ENCODE measurements at places on chromosomes 7 and 10.

DNA sequence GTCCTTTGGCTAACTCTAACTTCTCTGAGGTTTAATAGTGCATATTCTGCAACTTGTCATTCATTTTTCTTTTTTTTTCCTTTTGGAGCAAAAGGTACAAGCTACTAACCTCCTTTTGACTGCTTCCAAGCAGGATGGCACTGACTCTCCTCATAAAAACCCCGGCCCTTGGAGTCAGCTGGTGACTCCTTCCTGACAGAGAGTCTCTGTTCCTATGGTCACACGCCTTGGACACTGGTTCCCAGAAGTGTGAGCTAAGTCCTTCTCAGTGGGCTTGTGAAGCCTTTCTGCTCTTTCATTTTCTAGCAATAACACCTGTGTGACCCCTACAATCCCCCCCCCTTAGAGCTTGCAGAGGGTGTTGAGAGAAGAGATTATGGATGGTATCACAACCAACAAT, 21.7 kb downstream of the DOCK4 start:
- DNase-seq: no peak

DNA sequence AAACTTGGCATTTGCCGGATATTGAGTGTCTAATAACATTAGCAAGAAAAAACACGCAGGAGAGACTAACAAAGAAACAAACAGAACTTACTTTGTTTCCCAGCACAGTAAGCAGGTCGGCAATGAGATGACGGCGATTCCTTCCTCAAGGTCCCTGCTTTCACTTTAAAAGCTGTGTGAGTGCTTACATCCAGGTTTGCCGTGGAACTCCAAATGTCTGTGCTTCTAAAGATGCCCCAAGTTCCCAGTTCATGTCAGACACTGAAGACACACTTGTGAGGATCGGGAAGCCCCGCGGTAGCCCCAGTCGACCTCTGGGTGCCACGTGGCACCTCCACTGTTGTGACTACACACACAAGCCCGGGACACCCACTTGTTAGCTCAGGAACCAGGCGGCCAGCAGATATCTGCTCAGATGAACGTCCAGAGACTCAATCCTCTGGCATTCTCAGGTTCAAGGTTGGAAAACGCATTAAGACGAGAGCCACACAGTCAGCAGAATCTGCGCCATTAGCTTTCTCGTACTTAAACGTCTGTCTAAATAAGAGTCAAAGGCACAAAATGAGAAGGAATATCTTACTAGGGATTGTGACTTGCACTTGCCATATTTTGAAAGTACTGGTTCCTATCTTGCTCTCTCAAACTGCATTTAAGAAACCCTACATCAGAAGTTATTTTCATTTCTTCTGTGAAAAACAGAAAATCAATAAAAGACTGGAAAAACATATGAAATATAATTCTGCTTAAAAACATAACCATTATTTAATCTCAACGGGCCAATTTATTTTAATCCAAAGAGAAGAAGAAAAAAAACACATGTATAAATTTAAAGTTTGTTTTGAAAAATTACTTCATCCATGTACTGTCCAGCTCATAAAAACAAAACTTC, 207.6 kb upstream of the KLF14 start:
- DNase-seq: no peak

GRCh38 chr7:21967598-21968003, 21.9 kb upstream of the CDCA7L start:
- peak; percentile 9 for DNase-seq

DNA sequence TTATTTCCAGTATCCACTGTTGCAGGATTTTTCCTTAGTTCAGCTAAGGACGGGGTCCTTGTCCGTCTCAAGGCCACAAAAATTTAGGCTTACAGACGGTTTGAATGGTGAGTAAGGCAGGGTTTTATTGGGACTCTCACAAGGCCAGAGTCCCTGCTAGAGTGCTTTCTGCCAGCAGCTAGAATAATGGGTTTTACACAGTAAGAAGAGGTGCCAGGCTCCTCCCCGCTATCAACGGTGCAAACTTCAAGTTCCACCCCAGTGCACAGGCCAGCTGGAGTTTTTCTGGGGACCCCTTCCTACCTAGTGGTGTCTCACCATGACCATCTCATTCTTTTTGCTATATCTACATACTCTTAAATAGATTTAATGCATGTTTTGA, 198.5 kb upstream of the KCTD7 start:
- DNase-seq: no peak

GRCh38 chr10:121393522-121393921, 204.7 kb downstream of the FGFR2 start:
- no peak for DNase-seq

DNA sequence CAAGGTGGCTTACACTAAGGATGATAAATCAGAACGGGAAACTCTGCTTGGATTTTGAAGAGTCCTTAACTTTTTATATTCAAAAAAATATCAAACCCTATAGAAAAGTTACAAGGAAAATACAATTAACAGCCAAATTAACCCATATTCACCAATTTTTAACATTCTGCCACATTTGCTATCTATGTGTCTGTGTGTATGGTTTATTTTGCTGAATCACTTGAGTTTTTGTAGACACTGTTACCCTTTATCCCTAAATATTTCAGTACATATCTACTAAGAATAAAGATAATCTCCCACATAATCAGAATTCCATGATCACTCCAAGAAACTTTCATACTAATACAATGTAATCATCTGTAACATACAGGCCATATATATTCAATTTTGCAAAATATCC, 1.2 kb upstream of the SRPK2 start:
- no peak for DNase-seq

DNA sequence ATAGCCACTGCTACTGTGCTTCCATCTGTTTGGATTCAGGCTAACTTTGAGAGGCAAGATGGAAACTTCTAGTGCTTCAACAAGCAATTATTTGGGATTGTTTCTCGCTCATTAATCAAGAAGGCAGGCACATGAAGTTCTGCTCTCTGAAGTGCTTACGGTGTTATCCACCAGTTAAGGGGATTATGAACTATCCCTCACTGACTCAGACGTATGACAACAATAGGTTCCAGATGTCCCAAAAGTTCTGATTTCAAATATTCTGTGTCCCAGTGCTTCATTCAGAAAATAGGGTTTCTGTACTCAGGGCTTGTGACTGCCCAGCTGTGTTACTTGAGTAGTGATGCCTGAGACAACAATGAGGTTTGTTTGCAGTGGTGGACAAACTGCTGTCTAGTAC, 81.0 kb downstream of the HACD1 start:
- DNase-seq: no peak

- DNase-seq: no peak
These were observed 43.5 kb downstream of the NUP205 start for GRCh38 chr7:135601182-135601581.

GRCh38 chr10:132064082-132064755, 1.5 kb upstream of the JAKMIP3 start:
- DNase-seq: no peak

- DNase-seq: no peak
These were observed 198.3 kb downstream of the RPS24 start for GRCh38 chr10:78231939-78232338.

DNA sequence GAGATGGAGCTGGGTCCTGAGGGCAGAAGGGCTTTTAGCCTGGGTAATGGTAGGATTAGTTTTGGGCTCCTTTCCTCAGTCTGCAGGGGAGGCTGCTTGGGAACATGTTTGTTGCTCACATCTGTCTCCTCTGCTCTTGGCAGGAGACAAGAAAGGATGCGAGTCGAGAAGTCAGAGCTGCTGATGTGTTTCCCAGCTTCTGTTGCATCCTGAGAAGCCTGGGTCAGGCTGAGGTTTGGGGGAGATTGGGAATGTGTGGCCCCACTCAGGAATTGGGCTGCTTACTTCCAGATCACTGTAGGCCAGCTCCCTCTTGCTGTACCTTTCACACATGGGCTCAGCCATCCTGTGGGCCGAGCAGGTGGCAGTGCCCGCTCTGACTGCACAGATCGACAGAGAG, 79.2 kb downstream of the CCNY start:
- no peak for DNase-seq

DNA sequence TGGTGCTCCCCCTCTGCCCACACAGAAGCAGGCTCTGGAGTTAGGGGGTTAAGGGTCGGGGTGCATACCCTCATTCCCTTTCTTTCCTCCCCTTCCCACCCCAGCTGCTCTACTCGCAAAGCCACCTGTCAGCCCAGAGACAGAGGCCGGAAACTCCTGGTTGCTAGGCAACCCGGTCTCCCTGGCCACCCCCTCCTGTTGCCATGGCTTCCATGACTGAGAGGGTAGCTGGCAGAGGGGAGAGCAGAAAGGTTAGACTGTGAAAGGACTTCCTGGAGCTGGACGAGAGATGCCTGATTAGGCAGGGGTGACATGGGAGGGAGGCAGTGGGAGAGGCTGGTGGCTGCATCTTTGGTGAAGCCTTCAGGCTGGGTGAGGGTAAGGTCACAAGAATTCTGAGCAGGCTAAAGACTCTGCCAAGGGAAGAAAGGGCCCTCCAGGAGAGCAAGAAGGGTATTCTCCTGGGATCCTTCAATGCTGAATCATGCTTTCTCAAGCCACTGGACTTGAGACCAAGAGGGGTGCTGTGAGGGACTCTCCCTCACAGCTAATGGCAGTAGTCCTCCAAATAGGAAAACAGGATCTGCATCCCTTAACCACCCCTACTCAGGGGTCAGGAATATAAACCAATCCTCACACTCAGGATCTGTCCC, 5.4 kb downstream of the PSD start:
- DNase-seq: no peak

DNA sequence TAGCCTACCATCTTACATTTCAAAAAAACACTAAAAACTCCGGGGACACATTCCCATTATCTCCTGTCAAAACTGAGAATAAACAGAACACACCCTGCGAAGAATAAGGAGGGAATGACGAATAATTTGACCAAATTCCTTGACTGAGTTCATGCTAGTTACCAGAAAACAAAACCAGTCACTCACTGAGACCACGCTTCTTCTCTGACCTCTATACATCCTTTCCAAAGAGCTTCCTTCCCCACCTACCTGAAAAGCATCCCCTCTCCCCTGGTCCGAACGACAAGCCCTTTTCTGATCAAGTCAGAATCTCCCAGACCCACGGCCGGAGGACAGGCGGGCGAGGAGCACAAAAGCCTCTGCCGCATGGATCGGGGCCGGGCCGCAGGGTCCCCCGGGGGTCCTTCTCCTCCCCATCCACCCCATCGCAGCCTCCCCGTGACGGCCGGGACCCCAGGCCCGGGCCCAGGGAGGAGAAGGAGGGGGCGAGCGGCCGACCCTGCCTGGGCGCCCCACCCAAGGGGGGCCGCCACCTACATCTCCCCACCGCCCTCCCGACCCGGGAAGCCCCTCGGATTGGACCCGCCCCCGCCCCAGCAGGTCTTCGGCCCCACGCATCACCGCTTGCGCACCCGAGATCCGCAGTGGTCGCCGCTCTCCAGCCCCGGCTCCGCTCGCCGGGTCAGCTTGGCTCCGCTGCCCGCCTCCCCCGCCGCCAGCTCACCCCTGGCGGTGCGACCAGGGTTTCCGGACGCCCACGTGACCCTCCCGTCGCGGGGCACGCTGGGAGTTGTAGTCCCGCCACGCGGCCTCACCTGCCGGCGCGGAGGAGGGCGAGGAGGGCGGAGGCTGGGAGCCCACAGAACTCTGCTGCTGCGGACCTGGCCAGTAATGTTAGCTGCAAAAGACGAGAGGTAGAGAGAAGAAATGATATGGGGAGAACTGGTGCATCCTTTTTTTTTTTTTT, at the start of gene SLC37A3:
Gene SLC37A3 (minus strand): TSS at position 747 of the 967 bp plus-strand sequence. CDS start 16,004 bp downstream, outside the sequence.
- DNase-seq: peak; percentile 87

- no peak for DNase-seq
These were observed 54.7 kb downstream of the ANK3 start for GRCh38 chr10:60334991-60335390.

- no peak for DNase-seq
These were observed 29.4 kb upstream of the GRB10 start for GRCh38 chr7:50812094-50812493.

GRCh38 chr7:133020496-133020895, 61.4 kb downstream of the CHCHD3 start:
- no peak for DNase-seq

GRCh38 chr7:158309868-158310763, 277.5 kb downstream of the PTPRN2 start:
- DNase-seq: no peak

- peak; percentile 53 for DNase-seq
These were observed 21.6 kb upstream of the LIMK1 start for GRCh38 chr7:74061840-74062539.

GRCh38 chr7:47337531-47337930, 244.4 kb downstream of the TNS3 start:
- no peak for DNase-seq

- no peak for DNase-seq
These were observed 99.3 kb upstream of the CDK1 start for GRCh38 chr10:60678978-60679377.

GRCh38 chr7:51123322-51124019, 193.1 kb downstream of the COBL start:
- DNase-seq: no peak

DNA sequence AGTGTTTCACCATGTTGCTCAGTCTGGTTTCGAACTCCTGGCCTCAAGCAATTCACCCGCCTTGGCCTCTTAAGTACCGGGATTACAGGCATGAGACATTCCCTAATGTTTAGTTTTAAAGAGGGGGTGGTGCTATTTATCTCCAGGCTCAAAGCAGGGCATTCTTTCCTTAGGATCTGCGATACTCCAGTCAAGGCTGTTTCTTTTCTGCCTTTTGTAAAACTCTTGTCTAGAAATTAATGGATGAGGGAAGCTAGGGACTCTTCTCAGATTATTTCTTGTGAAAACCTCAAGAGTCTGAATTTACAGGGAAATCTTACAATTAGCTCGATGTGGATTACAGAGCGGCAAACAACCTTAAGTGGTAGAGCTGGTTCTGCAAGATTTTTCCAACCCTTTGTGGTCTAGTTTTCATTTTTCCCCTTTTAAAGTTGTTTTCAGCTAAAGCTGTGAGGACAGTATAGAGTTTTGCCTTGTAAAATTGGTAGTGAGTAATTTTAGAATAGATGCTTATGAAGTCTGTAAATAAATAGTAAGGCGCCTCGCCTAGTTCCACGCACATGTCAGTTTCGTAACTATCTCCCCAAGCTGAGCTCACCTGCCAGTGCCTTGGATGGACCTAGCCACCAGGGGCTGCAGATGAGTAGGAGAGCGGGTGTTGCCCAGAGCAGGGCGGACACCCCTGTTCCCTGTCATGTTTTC, 53.1 kb downstream of the CUX1 start:
- no peak for DNase-seq

GRCh38 chr7:78139335-78139734, 340.8 kb downstream of the PHTF2 start:
- no peak for DNase-seq

- DNase-seq: no peak
These were observed 14.2 kb downstream of the CCL26 start for GRCh38 chr7:75757860-75758259.

DNA sequence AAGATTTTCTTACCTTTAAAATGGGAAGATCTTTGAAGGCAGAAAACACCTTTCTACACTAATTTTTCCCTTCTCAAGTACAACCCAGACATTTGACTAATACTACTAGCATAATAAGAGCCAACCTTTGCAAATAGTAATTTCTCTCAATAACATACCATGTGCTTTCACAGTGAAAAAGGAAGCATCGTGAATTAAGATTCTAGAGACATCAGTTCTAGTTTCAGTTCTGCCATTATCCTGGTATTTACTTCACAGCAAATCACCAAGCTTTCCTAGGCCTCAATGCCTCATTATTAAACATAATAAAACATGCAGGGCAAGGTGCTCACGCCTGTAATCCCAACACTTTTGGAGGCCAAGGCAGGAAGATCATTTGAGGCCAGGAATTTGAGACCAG, 24.9 kb downstream of the GSAP start:
- DNase-seq: no peak

All from CD8-positive, alpha-beta T cell (primary cell).